Aorta (tissue), 5 donors: ENCODE measurements at places on chromosomes 4 and X. TPM values are rescaled to one million over a fixed set of nuclear protein-coding genes. Genes with fewer than 3 reads are reported as not detected.

LETM1 gene
- 6.8 TPM for polyA plus RNA-seq

OPRPN gene
- polyA plus RNA-seq: not detected

TLR1 gene
- polyA plus RNA-seq: 4.5 TPM

KLF8 gene
- polyA plus RNA-seq: 1.5 TPM

ACE2 gene
- polyA plus RNA-seq: 13.3 TPM

MAGED4 gene
- polyA plus RNA-seq: 0.88 TPM

TRIM61 gene
- polyA plus RNA-seq: 0.50 TPM
